ENCODE measurements at places on chromosomes 7 and 10. TPM values are rescaled to one million over a fixed set of nuclear protein-coding genes. Genes with fewer than 3 reads are reported as not detected.

Gene PNLIPRP2
- 0.11 TPM for total RNA-seq

Gene SPOCK2
- total RNA-seq, result 0.58 TPM

Gene INA
- 18.6 TPM for total RNA-seq

Gene IRF5
- total RNA-seq, result 15.9 TPM

Gene RBM28
- total RNA-seq, result 53.9 TPM

Gene LRIT1
- not detected for total RNA-seq

Gene CHAT
- total RNA-seq, result not detected

Gene GCK
- total RNA-seq, result not detected

Gene CALML3
- total RNA-seq, result not detected

Gene GLCCI1
- 1.1 TPM for total RNA-seq

Gene PRF1
- total RNA-seq, result 0.05 TPM

Gene SPDYE1
- not detected for total RNA-seq

Gene LRRD1
- total RNA-seq, result not detected

Gene CTAGE6
- total RNA-seq, result not detected

Gene SAMD9
- total RNA-seq, result 2.5 TPM

Data from A549 treated with dexamethasone at 1 μM for 4 hours (cell line).